ENCODE measurements at places on chromosomes 7 and 10.

DNA sequence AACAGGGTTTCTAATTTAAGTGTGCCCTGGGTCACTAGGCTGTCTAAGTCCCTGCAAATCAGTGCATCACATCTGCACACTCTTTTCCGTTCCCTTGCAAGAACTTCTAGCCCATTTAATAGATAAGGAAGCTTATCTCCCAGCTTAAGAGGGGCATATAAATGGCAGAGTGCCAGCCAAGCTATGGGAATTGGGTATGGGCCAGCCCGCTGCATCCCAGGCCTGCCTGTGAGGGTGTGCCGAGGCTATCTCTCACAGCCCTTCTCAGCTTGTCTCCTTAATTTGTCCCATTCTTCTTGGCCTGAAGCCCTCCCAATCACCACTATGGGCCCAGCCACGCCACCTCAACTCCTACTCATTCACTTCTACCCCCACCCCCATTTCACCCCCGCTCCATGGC lies 14.7 kb downstream of the AQP1 start:
- DNase-seq, result no peak

- no peak for DNase-seq
Measured at GRCh38 chr7:17963281-17963680, 23.0 kb upstream of the SNX13 start.

GRCh38 chr10:30353851-30354250 lies 4.8 kb upstream of the MTPAP start:
- DNase-seq, result no peak

DNA sequence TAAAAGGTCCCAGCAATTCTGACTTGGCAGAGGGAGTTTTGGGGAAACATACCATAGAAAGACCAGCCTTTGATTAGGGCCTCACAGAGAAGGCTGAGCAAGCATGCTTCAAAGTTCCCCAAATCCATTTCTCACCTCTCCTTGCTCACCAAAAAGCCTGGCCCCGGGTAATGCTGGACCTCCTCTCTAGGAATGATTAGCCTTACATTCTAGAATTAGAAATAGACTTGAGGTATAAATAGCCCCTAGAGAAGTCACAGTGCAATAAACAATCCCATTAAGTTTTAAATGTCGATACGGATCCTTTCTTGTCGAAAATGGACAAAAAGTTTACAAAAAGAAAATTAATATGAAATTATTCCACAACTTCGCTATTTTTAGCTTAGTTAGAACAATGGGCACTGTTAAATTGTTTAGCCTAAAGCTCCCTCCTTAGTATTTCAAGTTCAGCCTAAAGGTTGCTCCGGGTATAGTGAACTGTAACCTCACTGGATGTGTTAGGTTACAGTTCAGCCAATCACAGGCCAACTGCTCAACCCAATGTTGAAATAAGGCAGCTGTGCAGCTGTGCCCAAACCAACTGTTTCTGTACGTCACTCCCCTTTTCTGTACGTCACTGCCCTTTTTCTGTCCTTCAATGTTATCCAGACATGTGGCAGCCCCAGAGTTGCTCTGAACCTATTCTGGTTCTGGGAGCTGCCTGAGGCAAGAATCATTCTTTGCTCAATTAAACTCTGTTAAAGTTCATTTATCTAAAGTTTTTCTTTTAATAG lies 7.9 kb upstream of the GSDME start:
- DNase-seq, result peak; percentile 29

GRCh38 chr7:24654305-24654704 lies 81.1 kb downstream of the PALS2 start:
- no peak for DNase-seq

DNA sequence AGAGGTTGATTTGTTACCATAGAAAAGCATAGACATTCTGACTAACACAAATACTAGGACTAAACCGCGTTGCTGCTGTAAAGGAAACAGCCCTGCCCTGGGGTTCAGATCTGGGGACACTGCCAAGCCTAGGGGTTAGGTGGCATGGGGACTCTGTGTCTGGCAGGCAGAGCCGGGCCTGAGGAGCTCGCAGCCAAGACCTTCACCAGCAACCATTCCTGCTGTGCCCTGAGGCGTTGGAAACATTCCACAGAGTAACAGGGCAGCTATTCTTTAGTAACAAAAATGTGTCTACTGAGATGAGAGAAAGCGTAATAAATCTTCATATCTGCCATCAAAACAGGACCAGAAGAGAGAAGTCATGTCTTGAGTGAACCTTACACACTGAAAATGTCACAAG lies 280.5 kb downstream of the POM121L12 start:
- peak; percentile 14 for DNase-seq

DNA sequence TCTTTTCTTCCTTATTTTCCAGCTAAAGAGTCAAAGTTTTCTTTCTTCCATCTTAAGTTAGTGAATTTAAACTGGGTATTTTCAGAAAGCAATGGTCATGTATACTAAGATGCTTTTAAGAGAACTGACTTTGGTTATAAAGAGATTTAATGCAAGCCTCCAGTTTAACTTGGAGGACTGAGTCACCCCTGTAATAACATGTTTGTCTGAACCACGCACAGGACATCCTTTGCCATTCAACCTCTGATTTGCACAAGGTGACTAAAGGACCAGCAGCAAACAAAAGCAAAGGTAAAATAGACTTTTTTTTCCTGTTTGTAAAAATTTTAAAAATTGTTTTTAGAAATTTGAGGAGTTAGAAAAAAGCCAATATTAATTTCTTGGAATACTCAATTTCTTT lies 2.9 kb downstream of the HYAL4 start:
- DNase-seq, result no peak

DNA sequence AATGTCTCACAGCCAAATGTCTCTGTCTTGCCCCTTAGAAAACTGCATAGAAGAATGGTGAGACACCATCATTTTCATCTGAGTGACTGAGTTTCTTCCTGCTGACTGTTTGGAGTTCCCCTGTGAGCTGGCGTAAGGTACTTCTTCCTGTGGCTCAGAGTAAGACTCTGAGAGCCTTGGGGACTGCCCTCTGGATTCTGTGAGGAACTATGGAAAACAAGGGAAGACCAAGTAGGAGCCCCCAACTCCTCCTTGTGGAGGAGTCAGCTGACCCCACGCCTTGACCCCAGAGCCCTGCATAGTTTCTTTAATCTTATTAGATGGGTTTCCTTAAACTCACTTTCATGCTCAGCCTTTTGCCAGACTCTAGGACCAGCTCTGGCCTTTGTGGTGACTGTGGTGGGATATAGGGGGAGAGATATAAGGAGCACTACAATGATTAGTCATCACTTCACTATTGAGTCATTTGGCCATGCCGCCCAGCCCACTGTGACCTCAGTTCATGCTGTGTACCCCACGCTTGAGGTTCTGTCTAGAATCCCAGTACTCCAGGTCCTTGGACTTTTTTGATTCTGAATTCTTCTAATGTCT lies 51.8 kb upstream of the FAM133B start:
- DNase-seq, result no peak

GRCh38 chr7:2512179-2512661 lies 7.4 kb upstream of the LFNG start:
- DNase-seq, result no peak

GRCh38 chr7:122304996-122305421 lies 459 bp upstream of the FEZF1 start:
- no peak for DNase-seq

DNA sequence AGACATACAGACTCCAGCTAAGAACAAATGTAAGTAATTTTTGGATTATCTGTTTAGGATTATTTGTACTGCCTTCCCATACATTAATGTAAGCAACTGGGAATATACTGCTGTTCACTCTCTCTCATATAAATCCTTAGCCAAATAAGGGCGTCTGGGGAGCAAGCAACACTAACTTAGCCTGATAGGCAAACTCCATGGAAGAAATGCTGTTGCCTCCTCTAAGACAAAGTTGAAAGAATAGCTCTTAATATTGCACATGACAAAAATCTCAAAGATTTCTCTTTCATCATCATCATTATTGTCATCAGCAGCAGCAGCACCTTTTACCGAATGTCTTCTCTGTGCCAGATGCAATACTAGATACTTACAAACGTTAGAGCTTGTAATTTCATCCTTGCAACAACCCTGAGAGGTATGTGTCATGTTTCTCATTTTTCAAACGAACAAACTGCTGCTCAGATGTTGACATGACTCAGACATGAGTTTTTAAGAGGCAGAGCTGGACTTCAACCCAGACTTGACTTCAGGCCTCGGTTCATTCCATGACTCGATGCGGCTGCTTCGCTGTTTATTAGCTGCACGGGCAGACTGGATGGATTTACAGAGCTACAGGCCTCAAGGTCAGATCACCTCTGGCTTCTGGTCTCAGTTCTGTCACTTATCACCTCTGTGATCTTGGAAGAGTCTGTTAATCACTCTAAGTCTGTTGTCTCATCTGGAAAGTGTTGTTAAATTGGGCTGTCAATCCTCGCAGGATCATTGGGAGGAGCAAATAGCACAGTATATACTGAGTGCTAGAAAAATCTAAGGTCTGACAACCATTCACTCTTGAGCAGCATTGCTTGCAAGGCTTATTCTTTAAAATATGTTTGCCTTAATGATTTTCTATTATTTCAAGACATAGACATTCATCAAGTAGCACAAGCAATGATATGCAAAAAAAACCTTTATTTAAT lies 126.3 kb upstream of the CELF2 start:
- DNase-seq, result peak; percentile 64

GRCh38 chr10:96230527-96230926 lies 40.8 kb downstream of the BLNK start:
- DNase-seq, result no peak

GRCh38 chr10:11525503-11525902 lies 85.9 kb downstream of the USP6NL start:
- DNase-seq, result no peak

GRCh38 chr10:22455068-22455857 lies 110.0 kb downstream of the SPAG6 start:
- DNase-seq, result no peak

All from SK-N-DZ (cell line).